Stimulated activated CD8-positive, alpha-beta memory T cell treated with anti-CD3 and anti-CD28 coated beads, Interleukin-15, amount 100 ng/mL, for 24 hours (primary cell): ENCODE measurements at places on chromosomes 1 and 21.

DNA sequence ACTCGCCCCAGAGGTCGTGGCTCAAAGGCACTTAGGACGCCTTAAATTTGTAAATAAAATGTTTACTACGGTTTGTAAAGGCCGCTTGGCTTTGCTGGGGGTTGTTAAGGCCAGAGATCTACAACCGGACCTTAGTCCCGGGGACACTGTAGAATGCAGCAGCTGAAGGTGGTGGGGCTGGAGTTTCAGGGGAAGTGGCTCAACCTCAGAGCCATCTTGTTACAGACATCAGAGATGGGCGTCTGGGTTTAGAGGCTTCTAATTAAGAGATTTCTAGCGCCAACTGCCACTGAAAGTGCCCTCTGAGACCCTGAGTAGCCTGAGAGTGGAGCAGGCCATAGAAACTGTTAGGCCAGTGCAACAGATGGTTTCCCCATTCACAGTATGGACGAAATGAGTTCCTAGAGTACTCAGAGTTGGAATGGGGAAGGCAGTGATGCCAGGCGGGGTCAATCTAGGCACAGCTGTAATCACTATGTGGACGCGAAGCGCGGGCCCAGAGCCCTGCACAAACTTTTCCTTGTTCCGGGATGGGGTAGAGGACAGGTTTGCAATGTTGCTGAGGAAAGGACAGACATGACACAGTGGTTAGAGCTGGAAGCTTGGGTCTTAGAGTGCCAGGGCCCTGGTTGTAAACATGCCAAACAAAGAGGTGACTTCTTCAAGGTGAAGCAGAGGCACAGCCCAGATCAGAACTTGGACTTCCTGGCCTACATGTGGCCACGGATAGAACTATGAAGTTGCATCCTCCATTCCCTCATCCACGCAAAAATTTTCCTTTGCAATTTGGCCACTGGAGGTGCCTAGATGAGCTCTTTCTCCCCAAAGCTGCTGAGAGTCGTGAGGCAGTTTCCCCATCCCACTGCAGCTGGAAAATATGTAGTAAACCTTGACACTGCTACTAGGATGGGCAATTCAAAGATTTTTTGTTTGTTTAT is 6.0 kb downstream of the HLX start:
- DNase-seq: no peak

DNA sequence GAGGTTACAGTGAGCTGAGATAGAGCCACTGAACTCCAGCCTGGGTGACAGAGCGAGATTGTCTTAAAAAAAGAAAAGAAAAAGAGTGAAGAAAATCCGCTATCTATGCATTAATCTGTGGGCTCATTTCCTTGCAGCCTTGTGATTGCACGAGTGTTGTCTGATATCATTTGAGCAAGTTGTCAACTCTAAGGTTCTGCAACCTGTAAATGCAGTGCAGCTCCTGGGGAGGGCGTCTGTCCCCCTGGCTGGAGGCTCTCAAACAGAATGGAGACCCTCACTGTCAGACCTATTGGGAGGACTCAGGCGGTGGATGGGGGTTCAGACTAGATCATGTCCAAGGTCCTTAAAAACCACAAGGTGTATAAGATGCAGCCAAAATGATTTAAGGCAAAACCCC is 6.2 kb downstream of the CORT start:
- no peak for DNase-seq

DNA sequence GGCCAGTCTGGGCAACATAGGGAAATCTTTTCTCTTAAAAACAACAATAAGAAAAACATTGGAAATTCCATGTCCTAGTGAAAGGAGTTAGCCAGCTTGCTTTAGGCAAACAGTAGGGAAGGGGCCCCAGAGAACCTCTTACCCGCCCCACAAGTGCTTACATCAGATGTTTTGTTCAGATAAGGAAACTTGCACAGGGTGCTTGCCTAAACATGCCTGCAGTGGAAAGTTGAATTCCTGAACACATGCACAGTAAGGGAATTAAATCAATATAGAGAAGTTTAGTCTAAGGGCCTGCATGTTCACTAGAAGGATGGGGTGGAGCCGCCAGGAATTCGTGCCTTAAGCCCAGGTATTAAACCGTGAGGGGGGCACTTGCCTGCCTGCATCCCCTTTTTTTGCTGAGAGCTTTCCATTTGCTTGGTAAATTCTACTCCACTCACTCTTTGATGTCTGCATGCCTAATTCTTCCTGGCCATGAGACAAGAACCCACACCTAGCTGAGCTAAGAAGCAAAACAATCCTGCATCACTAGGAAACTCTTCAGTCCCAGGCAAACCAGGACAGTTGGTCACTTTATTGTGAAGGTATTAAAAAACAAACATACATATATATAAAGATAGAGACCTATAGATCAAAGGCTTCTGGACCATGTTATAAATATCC is 499.0 kb downstream of the SIPA1L2 start:
- no peak for DNase-seq

GRCh38 chr21:29295066-29295650 is 3.6 kb upstream of the BACH1 start:
- DNase-seq: no peak

- no peak for DNase-seq
Measured at GRCh38 chr21:44049182-44049581, 37.1 kb downstream of the TRAPPC10 start.
